ENCODE measurements at places on chromosomes 2 and 18.
A peak's percentile ranks its signal among the peaks of the same experiment; 100 is the strongest.

DNA sequence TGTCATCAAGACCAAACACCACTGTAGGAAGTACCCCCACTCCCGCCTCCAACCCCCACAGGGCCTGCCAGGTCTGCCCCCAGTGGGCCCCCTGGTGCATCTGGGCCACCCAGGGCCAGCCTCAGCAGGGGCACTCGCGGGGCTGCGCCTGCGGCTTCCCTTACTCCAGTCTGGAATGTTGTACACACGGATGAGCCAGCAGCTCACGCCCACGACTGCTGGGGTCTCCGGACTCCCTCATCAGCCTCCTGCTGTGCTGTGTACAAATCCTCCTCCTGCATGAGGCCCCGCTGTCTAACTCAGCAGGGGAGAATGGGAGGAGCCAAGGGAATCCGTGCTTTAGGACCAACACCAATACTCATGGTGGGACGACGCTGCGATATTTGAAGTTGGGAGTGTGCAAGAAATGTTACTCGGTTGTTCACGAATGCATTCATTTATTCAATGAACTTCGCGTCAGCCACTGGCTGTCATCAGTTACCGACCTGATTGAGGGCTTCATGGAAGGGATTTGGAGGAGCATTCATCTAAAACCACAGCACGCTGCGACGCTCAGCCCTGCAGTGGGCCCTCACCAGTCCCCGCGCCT, 654 bp upstream of the ASB1 start:
- peak; percentile 34 for DNase-seq

DNA sequence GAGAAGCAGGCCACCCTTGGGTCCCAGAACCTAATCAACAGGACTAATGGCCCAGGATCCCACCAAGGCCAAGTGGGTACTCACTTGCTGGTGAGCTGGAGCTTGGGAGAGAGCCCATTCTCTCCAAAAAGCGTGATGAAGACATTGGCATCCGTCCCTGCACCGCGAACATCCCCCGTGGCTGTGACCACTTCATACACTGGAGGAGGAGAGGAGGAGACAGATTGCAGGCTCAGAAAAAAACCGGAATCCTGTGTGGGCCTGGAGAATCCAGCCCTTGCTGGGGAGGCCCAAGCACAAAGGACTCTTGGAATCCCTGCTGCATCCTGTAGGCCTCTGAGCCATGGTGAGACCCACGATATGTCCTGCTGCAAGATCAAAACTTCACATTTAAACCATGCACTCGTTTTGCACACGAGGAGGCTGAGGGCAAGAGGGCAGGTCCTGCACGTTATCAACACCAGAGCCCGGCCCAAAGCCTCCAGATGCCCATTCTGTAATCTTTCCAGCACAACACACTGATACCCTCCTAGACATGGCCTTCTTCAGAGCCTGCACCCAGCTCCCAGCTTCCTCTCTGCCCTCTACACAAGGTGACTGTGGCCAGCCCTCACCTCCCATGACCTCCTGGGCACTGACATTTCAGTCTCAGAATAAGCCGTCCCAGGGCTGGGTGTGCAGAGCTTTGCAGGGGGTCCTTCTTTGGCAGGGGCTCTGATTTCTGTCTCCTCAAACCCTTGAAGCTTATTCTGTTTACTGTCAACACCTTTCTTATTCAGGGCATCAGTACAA, 7.8 kb downstream of the LOXHD1 start:
- no peak for DNase-seq

- DNase-seq = no peak
Measured at GRCh38 chr2:211416373-211416772, 860.0 kb downstream of the CPS1 start.

GRCh38 chr2:235255693-235256092, 238.2 kb upstream of the AGAP1 start:
- no peak for DNase-seq

- no peak for DNase-seq
Measured at GRCh38 chr2:138381373-138381772, 120.2 kb upstream of the SPOPL start.
